ENCODE measurements at places on chromosomes 12 and 14.

- no peak for DNase-seq
Measured at GRCh38 chr12:43586646-43587245, 34.7 kb upstream of the ADAMTS20 start.

GRCh38 chr14:68373847-68374444 is 418.9 kb downstream of the ZFP36L1 start:
- no peak for DNase-seq

GRCh38 chr12:34406996-34407300 is 384.7 kb downstream of the ALG10 start:
- DNase-seq = no peak

DNA sequence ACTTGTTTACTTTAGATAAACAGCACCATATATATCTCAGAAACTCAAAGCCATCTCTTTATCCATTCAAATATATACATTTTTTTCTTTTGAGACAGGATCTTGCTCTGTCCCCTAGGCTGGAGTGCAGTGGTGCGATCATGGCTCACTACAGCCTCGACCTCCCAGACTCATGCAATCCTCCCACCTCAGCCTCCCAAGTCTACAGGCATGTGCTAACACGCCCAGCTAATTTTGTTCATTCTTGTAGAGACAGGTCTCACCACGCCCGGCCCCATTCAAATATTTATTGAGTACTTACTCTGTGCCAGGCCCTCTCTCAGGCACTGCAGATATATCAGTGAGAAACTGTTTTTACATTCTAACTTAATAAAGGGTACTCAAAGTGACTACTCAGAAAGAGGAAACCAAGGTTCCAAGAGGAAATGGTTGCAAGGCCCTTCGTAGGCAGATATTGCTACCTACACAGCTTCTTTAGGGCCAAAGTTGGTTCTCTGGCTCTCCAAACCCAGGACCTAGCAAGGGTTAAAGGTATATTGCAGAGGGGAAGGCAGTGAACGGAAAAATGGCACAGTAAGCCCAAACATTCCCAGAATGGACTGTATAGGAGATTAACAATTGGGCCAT is 2.9 kb downstream of the ATXN3 start:
- DNase-seq = no peak

- DNase-seq = no peak
Measured at GRCh38 chr12:14840616-14841015, 2.7 kb downstream of the ART4 start.

- DNase-seq = no peak
Measured at GRCh38 chr14:32169191-32169590, 32.7 kb upstream of the RNU6-7 start.

DNA sequence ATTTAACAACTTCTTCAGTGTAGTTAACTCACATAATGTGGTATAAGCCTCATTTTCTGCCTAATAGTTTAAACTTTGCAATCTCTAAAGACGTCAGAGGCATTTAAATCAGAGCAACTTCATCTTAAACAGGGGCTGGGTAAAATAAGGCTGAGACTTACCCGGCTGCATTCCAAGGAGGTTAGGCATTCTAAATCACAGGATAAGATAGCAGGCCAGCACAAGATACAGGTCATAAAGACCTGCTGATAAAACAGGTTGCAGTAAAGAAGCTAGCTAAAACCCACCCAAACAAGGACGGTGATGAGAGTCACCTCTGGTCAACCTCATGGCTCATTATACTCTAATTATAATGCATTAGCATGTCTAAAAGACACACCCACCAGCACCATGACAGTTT is 115.6 kb upstream of the PKP2 start:
- DNase-seq = no peak

- DNase-seq = no peak
Measured at GRCh38 chr14:95564060-95564459, 29.2 kb downstream of the GLRX5 start.

DNA sequence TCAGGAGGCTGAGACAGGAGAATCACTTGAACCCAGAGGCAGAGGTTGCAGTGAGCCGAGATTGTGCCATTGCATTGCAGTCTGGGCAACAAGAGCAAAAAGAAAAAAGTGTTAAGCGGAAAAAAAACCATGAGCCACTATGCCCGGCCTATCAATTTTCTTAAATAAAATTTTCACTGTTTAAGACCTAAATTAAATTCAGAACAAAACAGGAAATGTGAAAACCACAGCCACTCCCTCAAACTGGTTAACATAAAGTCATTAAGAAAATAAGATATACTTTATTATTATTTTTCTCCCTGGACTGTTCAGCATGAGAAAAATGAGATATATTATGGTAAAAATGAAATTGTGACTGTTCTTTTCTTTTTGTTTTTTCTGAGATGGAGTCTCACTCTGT is 44.6 kb upstream of the GCH1 start:
- no peak for DNase-seq

DNA sequence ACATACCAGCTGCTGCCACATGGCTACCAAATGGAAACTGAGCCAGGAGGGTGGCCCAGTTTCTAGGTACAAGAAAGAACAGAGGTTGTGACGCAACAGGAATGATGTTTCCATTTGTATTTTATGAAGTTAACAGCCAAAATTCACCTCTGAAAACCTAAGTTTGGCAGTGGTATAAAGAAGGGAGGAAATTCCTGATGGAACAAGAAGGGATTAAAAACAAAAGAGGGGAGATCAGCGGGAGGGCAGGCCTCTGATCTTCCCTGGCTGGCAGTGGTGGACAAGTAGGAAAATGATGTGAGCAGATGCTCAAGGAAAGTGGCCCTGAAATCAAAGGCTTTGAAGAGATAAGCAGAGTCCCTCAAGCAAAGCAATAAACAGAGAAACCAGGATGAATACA is 47.3 kb upstream of the BCL2L14 start:
- no peak for DNase-seq

- DNase-seq = no peak
Measured at GRCh38 chr12:122111089-122111641, 32.6 kb downstream of the MLXIP start.

GRCh38 chr14:23057757-23058653 is 685 bp upstream of the CDH24 start:
- DNase-seq = peak; percentile 86

GRCh38 chr12:132244724-132245295 is 84.6 kb downstream of the GALNT9 start:
- DNase-seq = no peak

DNA sequence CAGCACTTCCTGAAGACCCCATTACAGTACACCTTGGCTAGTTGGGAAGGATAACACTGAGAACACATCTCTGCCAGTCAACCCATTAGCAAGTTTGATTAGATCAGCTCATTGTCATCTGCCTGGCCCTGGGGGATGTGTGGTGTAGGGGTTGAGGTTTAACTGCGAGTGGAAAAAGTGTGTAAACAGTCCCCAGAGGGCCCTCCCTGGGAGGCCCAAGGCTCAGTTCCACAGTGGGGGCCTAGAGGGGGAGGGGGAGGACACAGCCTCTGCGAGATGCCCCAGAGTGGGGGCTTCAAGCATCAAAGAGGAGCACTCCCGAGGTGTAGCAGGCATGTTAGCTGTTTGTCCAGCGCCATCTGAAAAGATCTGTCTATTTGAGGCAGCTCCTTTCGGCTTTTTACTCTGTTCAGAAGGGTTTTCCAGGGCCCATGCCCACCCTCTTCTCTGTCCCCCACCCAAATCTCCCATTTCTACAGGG is 344 bp downstream of the LPAR5 start:
- DNase-seq = no peak

GRCh38 chr14:55074662-55075061 is 23.2 kb downstream of the MAPK1IP1L start:
- no peak for DNase-seq

- no peak for DNase-seq
Measured at GRCh38 chr14:68042586-68043210, 223.1 kb downstream of the RAD51B start.

GRCh38 chr14:95340201-95340697 is 20.5 kb upstream of the CLMN start:
- no peak for DNase-seq

DNA sequence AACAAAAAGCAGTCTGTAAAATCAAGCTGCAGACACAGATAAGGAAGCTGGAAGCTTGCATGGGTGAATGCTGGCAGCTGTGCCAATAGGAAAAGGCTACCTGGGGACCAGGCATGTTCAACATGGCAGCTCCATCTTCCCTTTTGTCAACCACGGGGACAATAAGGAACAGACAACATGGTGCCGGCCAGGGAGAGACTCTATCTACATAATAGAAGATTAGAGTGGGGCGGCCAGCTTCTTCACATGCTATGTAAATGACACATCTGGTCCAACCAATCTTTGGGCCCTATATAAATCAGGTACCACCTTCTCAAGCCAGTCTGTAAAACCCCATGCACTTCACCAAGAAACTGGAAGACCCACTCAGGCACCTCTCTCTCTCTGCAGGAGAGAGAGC is 157.6 kb downstream of the SUDS3 start:
- no peak for DNase-seq

DNA sequence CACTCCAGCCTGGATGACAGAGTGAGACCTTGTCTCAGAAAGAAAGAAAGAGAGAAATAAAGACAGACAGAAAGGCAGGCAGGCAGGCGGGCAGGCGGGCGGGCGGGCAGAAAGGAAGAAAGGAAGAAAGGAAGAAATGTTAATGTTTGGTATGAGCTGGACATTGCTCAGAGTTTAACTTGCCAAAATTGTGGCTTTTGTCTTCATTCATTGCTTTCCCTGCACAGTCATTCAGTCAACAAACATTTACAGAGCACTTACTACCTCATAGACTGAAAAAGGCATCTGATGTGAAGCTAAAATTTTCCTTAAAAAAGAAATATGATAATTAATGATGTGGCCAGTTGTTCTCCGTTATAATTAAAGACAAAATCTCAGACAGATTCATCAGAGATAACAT is 247.1 kb downstream of the SPTSSA start:
- no peak for DNase-seq

GRCh38 chr12:67519484-67520433 is 128.8 kb upstream of the DYRK2 start:
- DNase-seq = no peak

GRCh38 chr12:68389305-68389704 is 57.1 kb upstream of the MDM1 start:
- DNase-seq = no peak

DNA sequence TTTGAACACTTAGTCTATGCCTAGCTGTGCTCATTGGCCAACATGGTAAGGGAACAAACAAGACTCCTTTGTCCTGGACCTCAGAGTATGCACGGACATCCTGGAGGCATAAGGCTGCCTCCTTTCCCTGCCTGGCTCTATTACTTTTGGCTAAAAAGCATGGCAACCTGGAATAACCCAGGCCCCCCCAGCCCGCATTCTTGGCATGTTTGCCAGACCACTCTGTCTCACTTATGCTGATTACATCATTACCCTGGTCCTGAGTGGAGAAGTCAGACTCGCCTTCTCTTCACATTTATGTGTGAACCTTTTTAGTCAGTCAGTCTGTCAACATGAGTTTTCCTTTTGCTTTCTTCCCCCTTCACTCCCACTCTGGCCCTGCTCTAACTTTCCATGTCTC is 58.0 kb upstream of the ELK3 start:
- no peak for DNase-seq

DNA sequence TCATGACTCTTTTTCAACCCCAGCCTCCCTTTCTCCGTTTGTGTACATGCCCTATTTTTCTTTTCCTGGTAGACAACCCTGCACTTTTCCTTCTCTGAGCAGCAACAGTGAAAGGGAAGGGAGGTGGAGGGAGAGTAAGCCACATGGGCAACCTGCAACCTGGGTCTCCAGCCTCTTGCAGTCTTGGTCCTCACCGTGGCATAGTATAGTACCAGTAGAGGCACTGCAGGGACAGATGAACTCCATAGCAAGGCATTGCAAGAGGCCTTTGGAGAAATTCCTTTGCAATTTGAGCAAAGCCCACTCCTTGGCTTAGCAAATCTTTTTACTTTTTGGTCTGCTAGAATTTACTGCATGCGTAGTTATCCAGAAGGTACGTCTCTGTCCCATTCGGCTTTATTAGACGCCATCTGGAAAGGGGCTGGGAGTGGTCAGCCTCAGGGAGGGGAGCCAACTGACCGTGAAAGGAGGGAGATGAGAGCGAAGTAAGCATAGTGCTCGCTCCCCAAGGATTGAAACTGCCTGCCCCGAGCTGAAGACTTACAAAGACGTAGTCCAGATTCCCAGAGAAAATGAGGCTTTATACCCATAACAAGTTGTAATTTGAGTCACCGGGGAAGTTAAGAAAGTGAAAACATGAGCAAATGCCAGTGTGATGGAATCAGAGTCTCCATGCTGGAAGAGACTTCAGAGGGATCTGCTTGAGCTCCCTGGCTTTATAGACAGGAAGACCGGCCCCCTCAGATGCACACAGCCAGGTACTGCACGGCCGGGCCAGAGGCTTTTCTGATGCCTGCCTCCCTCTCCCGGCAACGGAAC is 332.0 kb downstream of the CACNA1C start:
- DNase-seq = no peak

DNA sequence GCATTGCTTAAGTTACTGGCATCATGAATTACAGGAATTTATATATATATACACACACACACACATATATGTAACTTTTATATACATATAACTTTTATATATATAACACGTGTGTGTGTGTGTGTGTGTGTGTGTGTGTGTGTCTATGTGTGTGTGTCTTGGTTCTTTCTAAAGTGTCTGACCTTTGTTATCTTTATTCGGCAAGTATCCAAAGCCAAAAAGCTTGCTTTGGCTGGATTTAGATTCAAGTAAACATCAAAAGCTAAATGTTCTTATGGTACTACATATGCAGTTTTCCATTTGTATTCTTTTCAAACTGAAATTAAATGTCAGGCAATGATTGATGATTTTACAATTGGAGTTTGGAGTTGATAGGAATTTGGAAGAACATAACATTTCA is 69.9 kb downstream of the SLC16A7 start:
- no peak for DNase-seq

- DNase-seq = no peak
Measured at GRCh38 chr14:101111620-101112290, 208.2 kb upstream of the RTL1 start.

- DNase-seq = no peak
Measured at GRCh38 chr14:96586056-96586455, 83.9 kb downstream of the PAPOLA start.

DNA sequence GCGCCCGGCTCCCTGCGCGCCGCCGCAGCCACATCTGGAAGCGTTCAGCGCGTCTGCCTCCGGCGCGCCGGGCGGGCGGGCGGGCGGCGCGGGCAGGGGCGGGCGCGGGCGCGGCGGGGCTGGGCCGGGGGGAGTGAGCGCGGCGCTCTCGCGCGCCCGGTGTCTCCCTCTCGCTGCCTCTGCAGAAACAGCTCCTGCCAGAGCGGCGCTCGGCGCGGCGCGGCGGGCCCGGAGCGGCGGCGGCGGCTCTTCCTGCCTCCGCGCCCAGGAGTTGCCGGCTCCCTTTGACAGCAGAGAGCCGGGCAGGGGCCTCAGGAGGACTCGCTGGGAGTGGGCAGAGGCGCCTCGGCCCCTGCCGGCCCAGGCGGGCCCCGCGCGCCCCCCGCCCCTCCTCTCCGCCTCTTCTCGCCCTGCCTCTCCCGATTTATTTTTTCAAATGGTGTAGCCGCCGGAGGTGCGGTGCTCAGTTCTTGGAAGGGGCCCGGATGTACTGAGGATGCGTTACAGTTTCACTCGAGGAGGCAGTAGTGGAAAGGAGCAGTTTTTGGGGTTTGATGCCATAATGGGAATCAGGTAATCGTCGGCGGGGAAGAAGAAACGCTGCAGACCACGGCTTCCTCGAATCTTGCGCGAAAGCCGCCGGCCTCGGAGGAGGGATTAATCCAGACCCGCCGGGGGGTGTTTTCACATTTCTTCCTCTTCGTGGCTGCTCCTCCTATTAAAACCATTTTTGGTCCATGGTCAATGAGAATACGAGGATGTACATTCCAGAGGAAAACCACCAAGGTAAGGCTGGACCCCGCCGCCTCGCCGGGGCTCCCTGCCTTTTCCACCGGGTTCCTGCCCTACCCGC is at the start of gene CACNA1C:
CACNA1C (plus strand) TSS at position 162 of the 853 bp plus-strand sequence; CDS start at position 738, 576 bp downstream.
- no peak for DNase-seq

Measured in hematopoietic multipotent progenitor cell treated with erythropoietin and hydrocortisone succinate and interleukin-3 and kit ligand, for 15 days (in vitro differentiated cells).